ENCODE measurements at places on chromosomes 12 and 14.

DNA sequence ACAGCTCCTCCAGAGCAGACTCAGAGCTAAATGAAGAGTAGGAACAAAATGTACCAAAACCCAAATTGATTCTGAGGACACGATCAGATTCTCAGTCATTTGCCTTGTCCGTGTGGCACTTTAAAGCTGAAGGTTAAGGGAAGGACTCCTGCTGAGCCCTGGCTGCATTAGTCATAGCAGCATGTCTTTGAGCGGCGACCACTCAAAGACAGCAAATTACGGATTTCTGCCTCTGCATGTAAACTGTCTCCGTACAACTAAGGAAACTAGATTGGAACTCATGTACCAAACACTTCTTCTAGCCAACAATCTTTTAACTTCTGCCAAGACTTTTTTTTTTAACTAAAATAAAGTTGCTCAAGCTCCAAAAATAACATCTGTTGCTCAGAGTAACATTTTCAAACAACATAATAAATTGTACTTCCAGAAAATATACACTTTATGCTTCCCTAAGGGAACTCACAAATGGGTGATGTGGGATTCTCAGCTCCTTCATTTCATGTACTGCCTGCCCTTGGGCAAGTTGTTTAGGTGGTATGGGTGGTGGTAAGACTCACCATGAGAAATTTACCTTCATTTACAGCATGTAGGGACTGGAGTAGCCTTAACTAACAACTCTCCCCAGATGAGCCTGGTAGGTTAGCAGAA, 56.1 kb downstream of the RERG start:
- DNase-seq, result no peak

GRCh38 chr14:57375156-57375555, 15.2 kb upstream of the NAA30 start:
- DNase-seq, result no peak

DNA sequence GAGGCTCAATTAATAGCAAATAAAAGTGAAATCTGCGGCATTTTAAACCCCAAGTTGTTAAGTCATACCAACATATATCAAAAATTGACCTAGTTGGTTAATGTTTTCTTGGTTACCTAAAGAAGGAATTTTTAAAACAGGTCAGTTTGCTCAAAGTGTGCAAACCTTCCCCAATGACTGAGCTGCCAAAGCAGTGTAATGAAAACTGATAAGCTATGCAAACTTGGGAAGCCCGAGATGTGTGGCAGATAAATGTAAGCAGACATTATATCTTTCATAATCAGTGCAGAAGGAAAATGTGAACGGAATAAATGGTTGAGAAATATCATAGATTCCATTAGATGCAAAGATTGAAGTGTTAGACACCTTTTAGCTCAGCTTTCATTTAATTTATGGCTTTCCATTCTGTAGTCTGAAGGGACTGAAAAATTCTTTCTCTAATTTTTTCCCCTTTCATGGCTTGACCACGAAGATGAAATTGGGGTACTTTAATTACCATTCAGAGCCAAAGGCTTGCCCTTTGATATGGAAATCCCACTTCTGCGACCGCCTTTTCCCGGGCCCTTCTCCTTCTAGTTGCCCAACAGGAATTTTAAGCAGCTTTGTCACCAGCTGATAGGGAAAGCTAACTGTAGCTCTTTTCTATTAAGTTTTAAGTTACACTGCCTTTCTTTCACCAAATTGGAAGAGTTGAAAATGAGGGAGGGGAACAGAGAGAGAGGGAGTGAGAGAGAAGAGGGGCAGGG, 306.6 kb upstream of the SOX5 start:
- no peak for DNase-seq

- DNase-seq, result no peak
Observed at GRCh38 chr14:42000450-42000849, 393.8 kb downstream of the LRFN5 start.

- no peak for DNase-seq
Observed at GRCh38 chr12:7107636-7108002, 1.4 kb downstream of the C1RL start.

DNA sequence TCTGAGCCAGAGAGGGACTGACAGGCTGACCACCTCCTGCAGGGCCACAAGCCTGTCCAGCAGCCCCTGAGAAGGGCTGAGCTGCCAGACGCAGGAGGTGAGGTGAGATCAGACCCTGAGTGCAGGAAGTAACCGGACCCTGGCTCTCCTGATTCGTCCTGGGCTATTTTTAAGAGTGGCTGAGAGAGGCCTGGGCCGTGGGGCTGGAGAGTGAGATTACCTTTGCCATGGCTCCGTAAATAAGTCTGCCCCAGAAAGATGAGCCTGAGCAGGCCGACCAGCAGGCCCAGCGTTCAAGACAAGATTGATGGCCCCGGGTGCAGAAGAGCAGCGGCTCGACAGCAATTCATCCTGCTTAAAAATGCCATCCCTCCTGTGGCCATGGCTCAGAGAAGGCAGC, 54.2 kb downstream of the SPTB start:
- no peak for DNase-seq

DNA sequence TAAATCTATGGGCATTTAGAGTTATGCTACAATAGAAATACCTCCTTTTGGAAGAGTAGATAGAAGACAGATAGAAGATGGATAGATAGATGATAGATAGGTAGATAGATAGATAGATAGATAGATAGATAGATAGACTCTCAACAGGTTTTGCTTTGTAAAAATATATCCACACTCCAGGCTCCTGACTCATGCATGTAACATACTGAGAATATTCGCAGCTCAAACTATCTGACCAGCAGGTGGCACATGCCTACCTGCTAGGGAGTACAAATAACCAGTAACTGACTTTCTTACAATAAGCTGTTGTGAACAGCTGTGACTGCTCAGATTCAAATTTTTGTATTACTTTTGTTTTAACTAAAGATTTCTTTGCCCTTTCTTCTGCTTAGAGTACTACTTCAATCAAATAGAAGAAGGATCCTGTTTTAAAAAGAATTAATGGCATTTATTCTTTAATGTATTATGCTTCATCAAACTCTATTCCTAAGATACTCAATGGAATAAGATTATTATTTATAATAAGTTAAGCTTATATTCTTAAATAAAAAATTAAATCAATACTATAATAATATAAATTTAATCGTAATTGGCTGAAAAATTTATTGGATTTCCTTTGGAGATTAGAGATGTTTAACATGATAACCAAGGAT, 15.8 kb upstream of the CPNE8 start:
- DNase-seq, result peak; percentile 87
